PC-3 (cell line): ENCODE measurements at places on chromosomes 7 and 10. TPM values are rescaled to one million over a fixed set of nuclear protein-coding genes. Genes with fewer than 3 reads are reported as not detected.

VSTM2A gene
- total RNA-seq, result not detected in 2 replicates

AGMO gene
- 0.11 TPM in 1 of 2 replicates, not detected in the other for total RNA-seq

OR2A42 gene
- 0.40 TPM in 1 of 2 replicates, not detected in the other for total RNA-seq

ZNF488 gene
- total RNA-seq, result 1.7 and 2.1 TPM in 2 replicates

DEPP1 gene
- 8.0 and 9.0 TPM in 2 replicates for total RNA-seq

IPMK gene
- total RNA-seq, result 7.1 and 8.4 TPM in 2 replicates

THAP5 gene
- total RNA-seq, result 8.1 and 11.8 TPM in 2 replicates

ANKRD2 gene
- 1.7 and 1.8 TPM in 2 replicates for total RNA-seq

HOXA3 gene
- 4.5 and 13.8 TPM in 2 replicates for total RNA-seq

CCDC146 gene
- total RNA-seq, result 4.7 TPM in 1 of 2 replicates, not detected in the other

HHEX gene
- 2.2 and 3.2 TPM in 2 replicates for total RNA-seq

AQP1 gene
- total RNA-seq, result 0.81 and 1.2 TPM in 2 replicates

NRCAM gene
- total RNA-seq, result not detected in 2 replicates

CDK5 gene
- 30.6 and 40.1 TPM in 2 replicates for total RNA-seq

BLNK gene
- not detected in 2 replicates for total RNA-seq

IDI1 gene
- 21.9 and 30.2 TPM in 2 replicates for total RNA-seq

RADIL gene
- 5.6 and 9.3 TPM in 2 replicates for total RNA-seq

LMOD2 gene
- not detected in 2 replicates for total RNA-seq

KIN gene
- 2.4 and 7.3 TPM in 2 replicates for total RNA-seq

PLXNA4 gene
- 1.2 TPM in 2 replicates for total RNA-seq

GPR158 gene
- total RNA-seq, result not detected in 2 replicates

TMEM176A gene
- not detected in 2 replicates for total RNA-seq
